ENCODE measurements at places on chromosomes 5 and 9.
A peak's percentile ranks its signal among the peaks of the same experiment; 100 is the strongest.

- no peak for DNase-seq
Measured at GRCh38 chr9:19550009-19550408, 141.2 kb downstream of the ACER2 start.

DNA sequence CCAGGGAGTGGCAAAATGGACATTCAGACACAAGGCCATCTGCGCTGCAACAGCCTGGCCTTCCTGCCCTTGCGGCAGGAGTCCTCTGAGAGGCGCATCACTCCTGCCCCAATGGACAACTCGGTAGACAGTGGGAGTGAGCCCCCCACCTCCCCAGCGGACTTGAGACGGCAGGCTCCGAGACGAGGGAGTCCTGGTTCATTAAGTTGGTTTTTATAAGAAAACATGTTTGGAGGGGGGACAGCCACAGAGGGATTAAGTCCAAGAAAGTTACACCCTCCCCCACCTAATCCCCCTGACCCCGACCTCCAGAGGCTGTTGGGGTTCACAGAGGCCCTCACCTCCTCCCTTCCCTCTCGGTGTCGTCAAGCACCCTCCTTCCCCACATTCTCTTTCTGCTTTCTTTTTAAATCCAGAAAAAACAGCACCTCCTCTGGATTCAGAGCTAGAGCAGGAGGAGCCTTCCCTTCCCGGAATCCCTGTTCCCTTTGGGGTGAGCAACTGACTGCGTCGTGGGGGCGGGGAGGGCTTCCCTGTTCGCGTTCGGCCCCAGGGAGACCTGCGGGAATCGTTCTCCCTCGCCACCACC, 1.8 kb upstream of the EGR1 start:
- no peak for DNase-seq

DNA sequence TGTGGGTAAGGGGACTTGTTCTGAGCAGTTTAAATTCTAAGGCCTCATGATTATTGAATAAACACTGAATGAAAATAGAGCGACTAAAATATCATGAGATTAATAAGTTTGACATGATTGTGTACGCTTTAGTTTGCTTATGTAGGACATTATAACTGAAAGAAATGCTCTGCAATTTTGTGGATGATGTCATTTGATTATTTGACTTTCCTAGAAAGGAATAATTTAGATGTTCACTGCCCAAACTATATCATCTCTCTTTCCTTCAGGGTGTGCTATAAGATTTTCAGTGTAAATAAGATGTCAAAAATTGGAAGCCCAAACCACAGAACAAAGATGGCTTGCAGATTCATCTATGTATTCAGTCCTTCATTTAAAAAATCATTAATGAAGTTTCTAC, 115.7 kb upstream of the MTAP start:
- DNase-seq: no peak

- DNase-seq: no peak
Measured at GRCh38 chr5:74404574-74405508, 235.7 kb downstream of the ENC1 start.

DNA sequence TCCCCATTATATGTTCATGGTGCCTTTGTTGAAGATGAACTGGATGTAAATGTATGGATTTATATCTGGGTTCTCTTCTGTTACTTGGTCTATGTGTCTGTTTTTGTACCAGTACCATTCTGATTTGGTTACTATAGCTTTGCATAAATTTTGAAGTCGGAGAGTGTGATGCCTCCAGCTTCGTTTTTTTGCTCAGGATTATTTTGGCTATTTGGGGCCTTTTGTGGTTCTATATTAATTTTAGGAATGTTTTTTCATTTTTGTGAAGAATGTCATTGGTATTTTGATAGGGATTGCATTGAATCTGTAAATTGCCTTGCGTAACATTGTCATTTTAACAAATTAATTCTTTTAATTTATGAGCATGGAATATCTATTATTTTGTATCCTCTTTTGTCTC, 36.6 kb upstream of the ZNF366 start:
- no peak for DNase-seq

DNA sequence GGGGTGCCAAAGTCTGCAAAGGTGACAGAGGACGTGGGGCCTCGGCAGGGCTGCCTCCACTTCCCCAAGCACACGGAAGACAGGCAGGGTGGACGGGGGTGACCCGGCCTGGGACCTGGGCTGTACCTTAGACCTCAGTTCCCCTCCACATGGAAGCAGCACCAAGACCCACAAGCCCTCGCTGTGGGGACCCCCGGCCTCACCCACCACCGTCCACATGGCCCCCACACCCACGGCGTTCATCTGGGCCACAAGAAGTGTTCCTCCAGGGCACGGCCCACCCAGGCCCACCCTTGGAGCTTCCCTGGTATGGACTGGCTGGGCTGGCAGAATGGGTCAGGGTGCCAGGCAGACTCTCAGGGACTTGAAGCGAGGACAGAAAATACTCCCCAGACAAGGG, 45.8 kb upstream of the NKD2 start:
- no peak for DNase-seq

- DNase-seq: no peak
Measured at GRCh38 chr5:38607396-38607795, 51.0 kb upstream of the LIFR start.

- no peak for DNase-seq
Measured at GRCh38 chr5:38263983-38264382, 5.6 kb downstream of the EGFLAM start.

DNA sequence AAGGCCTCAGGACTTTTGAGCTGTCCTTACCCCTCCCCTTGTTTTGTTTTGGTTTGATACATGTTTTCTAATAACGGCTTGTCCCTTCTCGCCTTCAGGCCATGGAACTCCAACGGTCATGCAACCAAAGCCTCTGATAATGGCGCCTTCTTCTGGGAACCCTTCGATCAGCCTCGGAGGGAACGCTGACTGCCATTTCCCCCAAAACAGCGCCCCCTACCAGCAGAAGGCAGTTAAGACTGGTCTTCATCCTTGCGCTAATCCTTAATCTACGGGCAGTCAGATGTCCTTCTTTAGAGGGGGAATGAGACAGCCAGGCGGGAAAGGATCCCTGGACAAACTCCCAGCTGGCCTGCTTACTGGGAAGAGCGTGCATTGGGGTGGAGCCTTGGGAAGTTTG, 276.6 kb downstream of the ICE1 start:
- DNase-seq: no peak

- DNase-seq: no peak
Measured at GRCh38 chr5:142293486-142293885, 31.3 kb downstream of the SPRY4 start.

GRCh38 chr5:92505925-92506324, 1075.1 kb downstream of the NR2F1-AS1 start:
- no peak for DNase-seq

GRCh38 chr5:112583166-112583565, 154.5 kb upstream of the APC start:
- DNase-seq: no peak

- no peak for DNase-seq
Measured at GRCh38 chr9:136093346-136093986, 1.6 kb downstream of the NACC2 start.

DNA sequence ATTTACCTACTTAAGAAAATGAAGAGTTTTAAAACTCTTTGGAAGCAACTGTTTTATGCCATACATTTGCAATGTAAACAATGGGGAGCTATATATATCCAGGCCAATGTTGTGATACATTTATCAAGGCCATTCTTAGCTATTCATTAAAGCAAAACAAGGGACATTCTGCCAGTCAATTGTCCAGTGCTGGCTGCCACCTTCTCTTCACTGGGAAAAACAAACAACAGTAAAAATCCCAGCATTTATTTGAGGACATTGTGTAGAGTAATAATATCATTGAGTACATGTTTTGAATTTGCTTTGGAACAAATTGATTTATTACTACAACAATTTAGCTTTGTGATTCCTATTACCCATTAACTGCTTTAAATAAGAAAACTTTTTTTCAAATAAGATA, 1107.4 kb downstream of the DTWD2 start:
- no peak for DNase-seq

DNA sequence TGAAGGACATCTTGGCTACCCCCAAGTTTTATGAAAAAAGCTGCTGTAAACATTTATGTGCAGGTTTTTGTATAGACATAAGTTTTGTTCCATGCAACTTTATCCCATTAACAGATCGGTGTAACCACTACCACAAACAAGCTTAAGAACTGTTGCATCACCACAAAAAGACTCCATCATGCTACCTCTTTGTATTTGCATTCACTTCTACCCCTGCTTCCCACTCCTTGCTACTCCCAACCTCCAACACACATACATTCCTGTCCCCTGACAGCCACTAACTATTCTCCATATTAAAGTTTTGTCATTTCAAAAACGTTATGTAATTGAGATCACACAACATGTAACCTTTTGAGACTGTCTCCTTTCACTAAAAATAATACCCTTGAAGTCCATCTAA, 57.8 kb upstream of the LHFPL2 start:
- DNase-seq: no peak

GRCh38 chr5:83721953-83722901, 1.6 kb upstream of the HAPLN1 start:
- peak; percentile 74 for DNase-seq

- DNase-seq: no peak
Measured at GRCh38 chr5:118863345-118863744, 125.0 kb downstream of the DTWD2 start.

DNA sequence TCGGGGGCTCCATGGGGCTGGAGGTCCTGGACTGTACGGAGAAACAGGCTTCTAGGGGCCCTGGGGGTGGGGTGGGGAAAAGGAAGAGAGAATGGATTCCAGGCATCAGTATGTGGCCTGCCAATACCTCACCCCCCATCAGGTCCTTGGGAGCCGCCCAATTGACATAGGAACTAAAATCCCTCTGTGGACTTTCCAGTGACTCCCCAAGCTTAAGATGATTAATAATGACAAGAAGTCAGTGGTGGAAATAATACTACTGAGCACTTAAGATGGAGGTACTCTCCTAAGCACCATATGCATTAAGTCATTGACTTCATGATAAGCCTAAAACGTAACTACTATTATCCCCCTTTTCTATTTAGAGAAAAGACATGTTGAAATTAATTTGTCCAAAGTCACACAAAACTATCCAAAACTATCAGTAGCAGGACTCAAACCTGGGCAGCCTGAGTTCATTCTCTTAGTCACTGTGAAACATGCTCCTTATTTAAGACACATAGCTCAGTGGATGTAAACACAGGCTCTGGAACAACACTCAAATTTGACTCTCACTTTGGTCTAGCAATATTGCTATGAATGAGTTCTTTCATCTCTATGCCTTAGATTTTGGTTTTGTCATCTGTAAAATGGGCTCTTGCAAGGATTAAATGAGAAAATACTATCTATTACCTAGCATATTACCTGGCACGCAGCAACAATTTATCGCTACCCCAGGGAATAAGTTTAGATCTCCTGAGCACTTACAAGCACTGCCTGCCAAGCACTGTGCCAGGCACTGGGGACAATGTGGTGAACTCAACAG, 9.5 kb downstream of the SPRY4 start:
- no peak for DNase-seq

- no peak for DNase-seq
Measured at GRCh38 chr9:97694769-97695168, 2.4 kb downstream of the XPA start.

- no peak for DNase-seq
Measured at GRCh38 chr5:151154931-151155774, 2.4 kb downstream of the ANXA6 start.

GRCh38 chr5:58617241-58617640, 34.4 kb downstream of the RAB3C start:
- DNase-seq: no peak

DNA sequence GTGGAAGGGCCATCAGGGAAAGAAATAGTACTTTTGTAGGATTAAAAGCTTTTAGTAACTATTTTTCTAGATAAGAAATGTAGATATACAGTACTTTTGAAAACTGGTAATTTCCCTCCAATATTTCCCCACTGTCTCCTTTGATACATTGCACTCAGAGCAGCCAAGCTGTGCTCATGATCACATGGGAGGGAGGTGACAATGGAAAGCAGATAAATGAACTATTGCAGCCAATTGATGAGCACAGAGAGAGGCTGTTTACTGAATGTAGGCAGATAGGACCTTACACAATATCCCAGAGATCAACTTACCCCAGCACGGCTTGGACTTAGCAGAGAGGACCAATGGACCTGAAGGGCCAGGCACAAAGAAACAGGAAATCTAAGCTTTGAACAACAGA, 178.0 kb upstream of the NREP start:
- no peak for DNase-seq

GRCh38 chr5:113824307-113824706, 310.8 kb downstream of the YTHDC2 start:
- DNase-seq: no peak

DNA sequence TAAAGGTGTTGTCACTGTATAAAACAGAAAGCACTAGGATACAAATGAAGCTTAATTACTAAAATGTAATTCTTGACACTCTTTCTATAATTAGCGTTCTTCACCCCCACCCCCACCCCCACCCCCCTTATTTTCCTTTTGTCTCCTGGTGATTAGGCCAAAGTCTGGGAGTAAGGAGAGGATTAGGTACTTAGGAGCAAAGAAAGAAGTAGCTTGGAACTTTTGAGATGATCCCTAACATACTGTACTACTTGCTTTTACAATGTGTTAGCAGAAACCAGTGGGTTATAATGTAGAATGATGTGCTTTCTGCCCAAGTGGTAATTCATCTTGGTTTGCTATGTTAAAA, 43.8 kb downstream of the NDFIP1 start:
- no peak for DNase-seq

DNA sequence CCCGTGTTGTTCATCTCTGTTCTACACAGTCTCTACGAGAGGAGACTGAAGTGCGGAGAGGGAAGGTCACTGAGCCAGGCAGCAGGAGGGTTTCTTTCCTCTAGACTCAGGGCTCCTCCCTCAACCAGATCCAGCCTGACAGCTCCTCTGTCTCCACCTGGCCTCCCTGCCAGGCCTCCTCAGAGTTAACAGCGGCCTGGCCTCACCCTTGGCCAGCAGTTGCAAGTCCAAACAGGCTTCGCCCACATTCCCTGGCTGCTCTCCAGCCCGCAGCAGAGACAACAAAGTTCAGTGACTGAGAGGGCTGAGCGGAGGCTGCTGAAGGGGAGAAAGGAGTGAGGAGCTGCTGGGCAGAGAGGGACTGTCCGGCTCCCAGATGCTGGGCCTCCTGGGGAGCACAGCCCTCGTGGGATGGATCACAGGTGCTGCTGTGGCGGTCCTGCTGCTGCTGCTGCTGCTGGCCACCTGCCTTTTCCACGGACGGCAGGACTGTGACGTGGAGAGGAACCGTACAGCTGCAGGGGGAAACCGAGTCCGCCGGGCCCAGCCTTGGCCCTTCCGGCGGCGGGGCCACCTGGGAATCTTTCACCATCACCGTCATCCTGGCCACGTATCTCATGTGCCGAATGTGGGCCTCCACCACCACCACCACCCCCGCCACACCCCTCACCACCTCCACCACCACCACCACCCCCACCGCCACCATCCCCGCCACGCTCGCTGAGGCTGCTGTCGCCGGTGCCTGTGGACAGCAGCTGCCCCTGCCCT, at the start of gene HRCT1:
HRCT1 (plus strand) TSS at position 291 of the 768 bp plus-strand sequence; CDS start at position 377, 86 bp downstream.
- no peak for DNase-seq

DNA sequence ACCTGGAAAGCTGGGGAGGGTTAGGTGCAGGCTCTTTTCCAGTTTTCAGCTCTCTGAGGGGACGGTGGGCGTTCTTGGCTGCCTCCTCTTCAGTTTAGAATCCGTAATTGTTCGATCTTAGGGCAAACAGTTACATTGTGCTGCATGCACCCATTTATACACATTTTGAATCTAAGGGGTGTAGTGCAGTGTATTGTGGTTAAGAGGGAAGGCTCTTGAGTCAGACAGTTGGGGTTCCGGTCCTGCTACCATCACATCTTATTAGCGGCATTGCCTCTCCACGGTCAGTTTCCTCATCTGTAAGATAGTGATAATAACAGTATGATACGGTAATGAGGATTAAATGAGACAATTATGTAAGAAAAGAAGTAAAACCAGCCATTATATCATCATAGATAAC, 625 bp downstream of the EXOSC2 start:
- DNase-seq: no peak

GRCh38 chr9:132365986-132366385, 11.2 kb upstream of the SETX start:
- DNase-seq: no peak

All from HAP-1 (cell line).